Epithelial cell of proximal tubule (primary cell): ENCODE measurements at places on chromosomes 16 and 17.

DNA sequence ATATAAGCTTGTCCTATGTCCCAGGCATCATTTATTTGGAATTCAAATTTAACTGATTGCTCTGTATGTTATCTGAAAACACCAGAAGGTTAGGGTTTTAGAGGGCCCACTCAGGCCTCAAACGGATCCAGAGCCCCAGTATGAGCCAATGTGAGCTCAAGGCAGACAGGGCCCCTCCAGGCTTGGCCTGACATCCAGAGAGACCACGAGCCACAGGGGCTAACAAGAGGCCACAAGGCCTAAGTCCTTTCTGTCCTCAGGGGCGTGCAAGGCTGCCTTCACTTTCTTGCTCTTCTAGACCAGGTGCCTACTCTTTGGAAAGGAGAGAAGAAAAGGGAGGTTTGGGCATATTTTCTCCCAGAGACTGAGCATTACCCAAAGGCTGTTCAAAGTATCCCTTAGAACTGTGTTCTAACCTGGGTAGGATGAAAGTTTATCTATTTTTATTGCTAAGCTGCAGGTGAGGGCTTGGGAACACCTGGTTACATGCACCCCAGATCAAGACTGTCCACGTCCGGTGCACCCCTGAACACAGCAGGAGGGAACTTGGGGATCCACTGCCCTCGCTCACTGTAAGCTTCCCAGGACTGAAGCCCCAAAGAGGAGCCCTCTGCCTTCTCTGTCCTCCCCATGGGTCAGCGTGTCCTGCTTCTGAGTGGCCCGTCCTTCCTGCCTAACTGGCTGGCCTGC is 1.5 kb upstream of the ENGASE start:
- DNase-seq = no peak

DNA sequence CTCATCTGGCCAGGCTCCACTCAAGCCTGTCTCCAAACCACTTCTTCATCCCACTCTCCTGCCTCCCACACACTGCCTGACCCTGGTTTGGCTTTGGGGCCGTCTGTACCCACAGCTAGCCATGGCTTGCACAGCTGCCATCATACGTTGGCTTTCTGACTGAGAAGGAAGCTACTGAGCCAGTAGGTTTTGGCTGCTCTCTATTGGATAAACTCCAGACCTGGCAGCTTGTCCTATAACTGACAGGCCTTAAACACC is 3.9 kb downstream of the MIF4GD start:
- no peak for DNase-seq

- no peak for DNase-seq
These were observed 174.3 kb upstream of the TNRC6C start for GRCh38 chr17:77783991-77784820.

GRCh38 chr17:31389657-31390381 is 1.7 kb upstream of the RAB11FIP4 start:
- no peak for DNase-seq

GRCh38 chr17:9924735-9925191 is 19.7 kb upstream of the RCVRN start:
- peak; percentile 39 for DNase-seq

DNA sequence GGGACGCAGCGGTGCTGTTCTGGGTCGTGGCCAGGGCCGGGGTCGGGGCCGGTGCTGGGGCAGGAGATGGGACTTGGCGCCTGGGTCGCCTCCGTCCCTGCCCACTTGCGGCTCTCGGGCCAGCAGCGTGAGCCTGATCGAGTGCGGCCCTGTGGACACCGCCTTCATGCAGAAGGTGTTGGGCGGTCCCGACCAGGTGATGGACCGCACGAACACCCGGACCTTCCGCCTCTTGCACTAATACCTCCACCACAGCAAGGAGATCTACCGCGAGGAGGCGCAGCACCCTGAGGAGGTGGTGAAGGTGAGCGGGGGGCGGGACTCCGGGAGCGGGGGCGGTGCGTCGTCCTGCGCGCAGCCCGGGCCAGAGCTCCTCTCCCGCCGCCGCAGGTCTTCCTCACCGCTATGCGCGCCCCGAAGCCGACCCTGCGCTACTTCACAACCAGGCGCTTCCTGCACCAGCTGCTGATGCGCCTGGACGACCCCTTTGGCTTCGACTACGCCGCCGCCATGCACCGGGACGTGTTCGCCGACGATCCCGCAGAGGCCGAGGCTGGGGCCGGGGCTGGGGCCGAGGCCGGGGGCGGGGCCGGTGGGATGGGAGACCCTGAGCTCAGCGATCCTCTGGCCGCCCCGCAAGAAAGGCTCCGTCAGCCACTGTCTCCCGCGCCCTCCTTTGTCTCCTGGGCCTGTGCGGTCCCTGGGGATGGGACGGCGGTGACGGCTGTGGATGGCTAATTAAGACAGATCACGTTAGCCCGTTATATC is 4.5 kb upstream of the HSD17B1 start:
- no peak for DNase-seq

GRCh38 chr17:27804113-27804512 is 3.8 kb upstream of the NOS2 start:
- DNase-seq = no peak

GRCh38 chr17:45307290-45308015 is 9.4 kb downstream of the MAP3K14 start:
- DNase-seq = peak; percentile 74
